ENCODE measurements at places on chromosomes 7 and 10.
A peak's percentile ranks its signal among the peaks of the same experiment; 100 is the strongest.

DNA sequence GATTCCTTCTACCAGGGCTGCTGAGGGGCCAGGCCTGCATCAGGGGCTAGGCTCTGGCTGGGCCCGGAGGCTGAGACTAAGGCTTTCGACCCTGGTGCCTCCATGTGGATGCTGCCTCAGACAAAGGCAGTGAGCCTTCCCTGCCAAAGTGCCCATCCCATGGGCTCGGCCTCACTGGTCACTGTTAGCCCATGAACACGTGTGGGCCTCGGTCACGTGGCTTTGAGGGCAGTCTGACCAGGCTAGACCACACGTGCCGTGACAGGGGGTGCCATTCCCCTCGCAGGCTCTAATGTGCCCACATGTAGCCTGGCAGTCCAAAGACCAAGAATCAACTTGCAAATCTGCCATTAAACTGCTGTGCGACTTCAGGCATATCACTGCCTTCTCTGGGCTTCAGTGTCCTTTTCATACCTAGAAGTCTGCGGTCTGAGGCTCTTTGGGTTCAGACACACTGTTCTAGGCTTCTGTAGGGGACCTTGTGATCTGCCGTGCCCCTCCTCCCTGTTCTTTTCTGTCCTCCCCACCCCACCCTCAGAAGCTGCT, 17.6 kb upstream of the SLC29A3 start:
- DNase-seq, result no peak

DNA sequence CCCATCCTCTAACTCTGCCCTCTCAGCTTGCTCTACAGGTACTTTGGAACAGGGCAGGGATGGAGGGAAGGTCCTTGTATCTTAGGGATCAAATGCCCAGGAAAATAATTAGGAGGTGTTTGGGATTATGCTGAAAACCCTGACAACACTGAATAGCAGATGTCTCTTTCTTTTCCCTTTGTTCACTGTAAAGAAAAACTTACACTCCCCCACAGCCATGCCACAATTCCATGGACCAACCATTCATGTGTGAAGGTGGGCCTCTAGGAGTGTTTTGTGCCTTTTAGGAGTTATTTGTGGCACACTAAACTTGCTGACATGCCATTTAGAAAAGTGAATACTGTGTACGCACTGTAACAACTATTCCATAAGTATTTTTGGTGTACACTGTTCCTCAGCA, 108.1 kb downstream of the SNX10 start:
- no peak for DNase-seq

GRCh38 chr7:128791121-128791971, at the start of gene CCDC136:
Gene CCDC136 (plus strand): TSS chr7:128791968. CDS start chr7:128792412, 444 bp downstream.
- no peak for DNase-seq

GRCh38 chr10:124344931-124345330, 73.8 kb downstream of the OAT start:
- DNase-seq, result no peak

DNA sequence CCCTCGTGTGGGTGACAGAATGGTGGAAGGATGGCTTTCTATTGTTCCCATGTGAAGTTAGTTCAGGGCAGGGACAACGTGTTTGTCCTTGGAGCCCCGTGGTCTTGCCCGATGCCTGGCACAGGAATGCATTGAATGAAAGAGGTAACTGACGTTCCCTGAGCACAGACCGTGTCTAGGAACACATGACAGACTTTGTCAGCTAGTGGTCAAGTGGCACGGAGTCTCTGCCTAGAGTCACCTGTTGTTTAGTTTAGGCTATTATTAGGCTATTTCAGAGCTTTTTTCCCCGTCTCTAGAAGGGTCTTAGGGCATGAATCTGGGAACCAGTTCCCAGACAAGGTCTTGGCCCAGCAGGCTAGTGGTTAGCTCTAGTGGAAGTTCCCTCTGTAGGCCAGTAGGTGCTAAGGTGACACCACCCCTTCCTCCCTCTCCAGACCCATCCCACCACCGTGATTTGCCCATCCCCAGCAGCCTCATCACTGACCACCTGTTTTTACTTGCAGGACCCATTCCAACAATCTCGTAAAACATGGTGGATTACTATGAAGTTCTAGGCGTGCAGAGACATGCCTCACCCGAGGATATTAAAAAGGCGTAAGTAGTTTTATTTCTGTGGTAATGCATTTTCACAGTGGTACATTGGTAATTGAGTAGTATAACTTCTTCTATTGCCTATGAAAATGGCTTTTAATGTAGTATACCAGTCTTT, 21.4 kb downstream of the DNAJB6 start:
- no peak for DNase-seq

- DNase-seq, result no peak
Measured at GRCh38 chr7:880450-880849, 4.1 kb downstream of the GET4 start.

DNA sequence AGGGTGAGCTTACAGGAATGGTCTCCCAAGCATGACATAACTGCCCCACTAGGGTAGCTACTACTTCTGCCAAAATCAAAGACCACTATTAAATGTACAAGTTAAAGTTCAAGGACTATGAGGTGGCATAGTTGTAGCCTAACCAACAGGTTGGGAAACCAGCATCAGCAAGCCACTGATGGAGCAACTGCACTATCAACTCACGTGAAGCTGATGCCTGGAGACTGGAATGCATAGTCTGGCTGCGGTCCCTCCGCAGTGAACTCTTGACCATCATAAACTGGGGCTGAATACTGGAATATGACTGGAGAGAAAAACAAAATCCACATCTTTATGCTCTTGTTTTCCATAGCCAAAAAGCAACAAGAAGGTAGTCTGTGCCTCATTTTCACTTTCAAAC, 541.4 kb downstream of the DNAJB9 start:
- DNase-seq, result no peak

GRCh38 chr7:36315309-36315944, 74.2 kb upstream of the ANLN start:
- no peak for DNase-seq

- DNase-seq, result no peak
Measured at GRCh38 chr10:62538606-62539005, 164.4 kb downstream of the ZNF365 start.

DNA sequence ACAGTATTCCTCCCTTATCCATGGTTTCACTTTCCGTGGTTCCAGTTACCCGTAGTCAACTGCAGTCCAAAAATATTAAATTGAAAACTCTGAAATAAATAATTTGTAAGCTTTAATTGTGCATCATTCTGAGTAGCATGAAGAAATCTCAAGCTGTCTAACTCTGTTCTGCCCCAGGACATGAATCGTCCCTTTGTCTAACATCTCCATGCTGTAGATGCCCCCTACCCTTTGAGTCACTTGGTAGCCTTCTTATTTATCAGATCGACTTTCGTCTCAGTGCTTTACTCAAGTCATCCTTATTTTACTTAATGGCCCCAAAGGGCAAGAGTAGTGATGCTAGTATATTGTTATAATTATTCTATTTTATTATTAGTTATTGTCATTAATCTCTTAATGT, 41.8 kb downstream of the CPED1 start:
- DNase-seq, result no peak

DNA sequence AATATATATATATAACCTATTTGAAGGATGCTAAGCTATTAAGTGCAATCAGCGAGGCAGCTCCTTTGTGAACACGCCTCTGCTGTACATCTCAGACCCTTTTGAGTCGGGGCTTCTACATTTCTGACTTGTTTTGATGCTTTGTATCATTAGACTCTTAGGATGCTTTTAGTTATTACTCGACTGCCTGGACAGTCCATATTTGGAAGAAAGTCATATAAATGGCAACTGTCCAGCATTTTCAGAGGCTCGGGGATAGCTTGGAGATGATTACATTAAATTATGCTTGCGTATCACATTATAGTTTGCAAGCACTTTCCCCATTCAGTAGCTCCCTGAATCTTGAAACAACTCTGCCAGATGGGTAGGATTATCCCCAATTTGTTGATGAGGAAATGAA, 257.9 kb downstream of the PTEN start:
- no peak for DNase-seq

- peak; percentile 96 for DNase-seq
Measured at GRCh38 chr10:72320676-72321247, 34.0 kb downstream of the DNAJB12 start.

GRCh38 chr10:79239275-79239779, 107.9 kb upstream of the PPIF start:
- DNase-seq, result peak; percentile 69

DNA sequence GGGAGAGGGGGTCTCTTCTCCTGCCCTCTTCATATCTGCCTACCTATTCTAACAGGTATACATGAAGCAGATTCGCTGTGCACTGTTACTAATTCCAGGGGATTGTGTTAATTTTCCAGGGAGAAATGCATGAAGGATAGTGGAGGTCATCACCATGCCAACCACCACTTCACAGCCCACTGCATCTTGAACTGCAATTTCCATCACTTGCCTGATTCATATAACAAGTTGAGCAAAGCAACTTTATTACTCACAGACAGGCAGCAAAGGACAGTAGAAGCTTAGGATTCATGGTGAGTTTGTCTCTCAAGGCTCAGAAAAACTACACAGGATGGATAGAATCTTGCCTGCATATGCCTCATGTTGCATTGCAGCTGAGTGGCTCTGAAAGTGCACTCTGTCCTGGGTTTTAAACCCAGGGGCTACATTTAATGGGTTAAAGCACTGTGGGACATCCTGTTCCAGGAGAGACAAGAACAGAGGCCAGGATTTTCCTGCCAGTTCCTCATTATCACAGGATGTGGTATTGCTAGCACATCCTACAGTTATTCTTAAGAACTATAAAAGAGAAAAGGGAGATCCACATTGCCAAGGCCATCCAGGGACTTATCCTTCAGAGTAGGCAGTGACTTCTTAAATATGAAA, 136.9 kb upstream of the PRSS1 start:
- DNase-seq, result peak; percentile 44

GRCh38 chr7:120181499-120181898, 91.5 kb upstream of the KCND2 start:
- no peak for DNase-seq

GRCh38 chr10:93652857-93653256, 40.5 kb downstream of the PDE6C start:
- no peak for DNase-seq

DNA sequence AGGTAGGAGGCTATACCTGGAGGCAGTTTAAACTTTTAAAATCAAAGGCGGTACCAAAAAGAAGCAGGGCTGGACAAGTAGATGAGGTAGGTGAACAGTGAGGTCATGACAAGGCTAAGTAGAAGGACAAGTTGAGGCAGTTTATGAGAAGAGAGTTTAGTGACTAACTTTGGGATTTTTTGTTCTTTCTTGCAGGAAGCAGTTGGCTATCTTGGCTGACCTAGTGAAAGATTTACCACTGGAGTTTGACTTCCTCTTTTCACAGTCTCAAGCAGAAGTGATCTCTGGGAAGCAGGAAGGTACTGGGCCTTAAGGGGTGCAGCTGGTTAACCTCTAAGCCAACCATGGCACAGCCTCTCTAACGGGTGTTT, 26.3 kb downstream of the ENTPD7 start:
- DNase-seq, result no peak

- DNase-seq, result no peak
Measured at GRCh38 chr10:33631991-33632390, 297.5 kb upstream of the NRP1 start.

DNA sequence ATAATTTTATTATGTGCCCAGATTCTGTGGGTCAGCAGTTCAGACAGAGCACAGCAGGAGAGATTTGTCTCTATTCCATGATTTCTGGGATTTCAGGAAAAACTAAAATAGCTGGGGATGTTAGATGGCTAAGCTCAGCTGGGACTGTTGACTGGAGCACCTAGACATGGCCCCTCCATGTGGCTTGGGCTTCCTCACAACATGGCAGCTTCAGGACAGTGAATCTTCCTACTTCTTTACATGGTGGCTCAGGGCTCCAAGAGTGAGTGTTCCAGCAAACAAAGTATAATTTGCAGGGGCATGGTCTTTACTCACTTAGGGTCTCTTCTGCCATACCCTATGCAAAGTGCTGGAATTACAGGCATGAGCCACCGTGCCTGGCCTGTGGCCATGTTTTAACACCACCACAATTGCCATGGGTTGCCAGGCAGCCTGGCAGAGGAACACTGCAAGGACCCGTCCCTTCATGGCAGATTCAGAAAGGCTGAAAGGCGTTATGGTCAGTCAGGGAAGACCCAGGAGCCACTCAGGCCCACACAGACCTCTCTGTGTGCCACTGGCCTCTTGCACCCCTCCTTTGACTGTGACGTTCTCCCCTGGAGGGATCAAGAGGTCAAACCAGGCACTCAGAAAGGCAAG, 50.8 kb upstream of the ZMIZ1 start:
- no peak for DNase-seq

DNA sequence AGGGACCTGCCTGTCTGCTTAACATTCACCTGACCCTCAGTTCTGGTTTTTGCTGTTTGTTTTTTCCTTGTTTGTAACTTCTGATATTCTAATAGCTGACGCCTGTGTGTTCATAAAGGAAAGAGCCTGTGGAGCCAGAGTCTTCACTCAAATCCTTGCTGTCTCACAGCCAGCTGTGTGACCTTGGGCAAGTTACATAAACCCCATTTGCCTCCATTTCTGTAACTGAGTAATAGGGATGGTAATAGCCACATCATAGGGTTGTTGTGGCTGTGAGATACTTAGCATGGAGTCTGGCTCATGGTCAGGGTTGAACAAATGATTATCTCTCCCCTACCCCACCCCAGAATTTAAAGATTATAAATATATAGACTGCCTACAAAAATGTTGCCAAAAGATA, 27.0 kb downstream of the WBP1L start:
- no peak for DNase-seq

Data from HFFc6 (cell line).